Activated T-helper 2 cell treated with anti-CD3 and anti-CD28 coated beads, Interferon-gamma antibody, Interleukin-2, Interleukin-4, amounts not matched to agents 10 μg/mL and 5 μg/mL and 100 μg/mL, durations not matched to agents 14 hours and 24 hours and 36 hours (primary cell): ENCODE measurements at places on chromosomes 4 and X. TPM values are rescaled to one million over a fixed set of nuclear protein-coding genes. Genes with fewer than 3 reads are reported as not detected.

DNA sequence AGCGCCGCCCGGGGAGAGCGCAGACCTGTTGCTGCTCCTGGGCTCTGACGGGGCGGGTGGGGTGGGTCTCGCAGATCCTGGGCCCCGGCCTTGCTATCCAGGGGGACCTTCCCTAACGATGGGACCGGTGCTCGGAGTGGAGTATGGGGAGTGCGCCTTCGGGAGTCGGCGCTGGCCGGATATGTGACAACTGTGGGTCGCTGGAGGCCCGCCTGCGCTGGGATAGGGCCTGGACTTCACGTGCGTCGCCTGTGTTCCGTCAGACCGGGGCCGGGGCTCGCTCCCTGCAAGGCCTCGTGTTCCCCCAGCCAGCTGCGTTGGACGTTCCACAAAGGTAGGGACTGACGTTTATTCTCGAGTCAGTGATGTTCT, 1.3 kb downstream of the TBL1X start:
- H3K27ac ChIP-seq, result peak overlapping the region; percentile 63
- peak overlapping the region; percentile 81 for H3K4me3 ChIP-seq
- DNase-seq, result peak; percentile 16
- peaks cover 32% of the 10 kb centered on the region for H3K4me1 ChIP-seq
- H3K27me3 ChIP-seq, result no peaks in the 10 kb centered on the region
- peaks cover 36% of the 10 kb centered on the region for H3K36me3 ChIP-seq

DNA sequence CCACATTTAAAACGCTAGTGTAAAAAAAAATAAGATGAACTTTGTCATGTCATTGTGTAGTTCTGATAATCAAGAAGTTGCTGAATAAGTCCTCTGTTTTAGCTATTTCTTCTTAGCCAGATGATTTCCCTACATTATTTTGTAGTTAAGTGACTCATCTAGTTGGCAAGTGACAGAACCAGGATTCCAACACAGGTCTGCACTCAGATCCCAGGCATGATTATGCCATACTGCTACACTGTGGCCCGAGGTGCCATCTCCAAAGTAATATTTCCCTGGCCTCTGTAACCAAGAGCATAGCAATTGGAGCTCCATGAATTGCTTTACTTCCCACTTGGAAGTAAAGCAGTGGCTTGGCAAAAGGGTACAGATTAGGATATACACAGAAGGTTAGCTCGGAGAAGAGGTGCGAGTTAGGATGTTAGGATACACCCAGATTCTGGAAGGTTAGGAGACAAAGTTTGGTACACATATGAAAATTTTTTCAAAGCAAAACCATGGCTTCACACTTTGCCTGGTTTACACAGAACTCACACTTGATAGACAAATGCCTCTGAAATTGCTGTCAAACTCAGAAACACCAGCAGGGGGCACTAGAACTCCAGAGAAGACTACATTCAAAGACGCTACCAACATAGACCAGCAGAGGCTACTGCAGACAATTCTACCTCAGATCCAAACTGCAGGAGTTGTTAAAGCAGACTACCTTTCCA, 41.4 kb downstream of the SRPX2 start:
- no peak overlapping the region for H3K27ac ChIP-seq
- H3K36me3 ChIP-seq, result no peaks in the 10 kb centered on the region
- H3K27me3 ChIP-seq, result peaks cover 4% of the 10 kb centered on the region
- H3K4me3 ChIP-seq, result no peak overlapping the region

GRCh38 chrX:107171369-107172102, 34.7 kb downstream of the NUP62CL start:
- H3K36me3 ChIP-seq, result no peaks in the 10 kb centered on the region
- no peak overlapping the region for H3K4me3 ChIP-seq
- no peak for DNase-seq
- H3K27me3 ChIP-seq, result no peaks in the 10 kb centered on the region

- no peak overlapping the region for H3K4me3 ChIP-seq
- no peaks in the 10 kb centered on the region for H3K27me3 ChIP-seq
- peaks cover 3% of the 10 kb centered on the region for H3K4me1 ChIP-seq
- DNase-seq, result no peak
- no peaks in the 10 kb centered on the region for H3K36me3 ChIP-seq
These were observed 20.2 kb upstream of the CDKN2AIP start for GRCh38 chr4:183424109-183424744.

GRCh38 chr4:2393353-2394270, 24.8 kb downstream of the ZFYVE28 start:
- no peak overlapping the region for H3K27ac ChIP-seq
- no peaks in the 10 kb centered on the region for H3K36me3 ChIP-seq
- peaks cover 18% of the 10 kb centered on the region for H3K27me3 ChIP-seq
- DNase-seq, result no peak

DNA sequence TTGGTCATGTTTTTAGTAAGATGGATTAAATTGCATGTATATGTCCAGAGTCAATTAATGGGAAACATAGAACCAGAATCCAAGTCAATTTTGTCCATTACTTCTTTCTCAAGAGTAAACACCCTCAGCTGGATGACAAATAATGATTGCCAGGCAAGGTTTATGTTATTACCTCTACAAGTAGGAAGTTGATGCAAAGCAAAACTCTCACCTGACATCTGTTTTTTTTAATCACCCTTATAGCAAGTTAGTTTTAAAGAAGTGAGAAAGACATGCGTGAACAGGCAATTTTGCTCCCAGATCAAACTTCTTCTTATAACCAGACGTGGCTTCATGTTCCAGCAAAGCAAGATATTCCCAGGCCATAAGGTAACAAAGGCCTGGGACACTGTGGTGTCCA, 348.5 kb upstream of the FTHL17 start:
- no peak for DNase-seq
- no peaks in the 10 kb centered on the region for H3K27me3 ChIP-seq
- H3K4me1 ChIP-seq, result no peaks in the 10 kb centered on the region
- no peak overlapping the region for H3K4me3 ChIP-seq
- H3K36me3 ChIP-seq, result no peaks in the 10 kb centered on the region
- H3K27ac ChIP-seq, result no peak overlapping the region

Gene BMPR1B
- total RNA-seq, result not detected in 2 replicates

Gene PDGFC
- not detected in 2 replicates for total RNA-seq

Gene SATL1
- total RNA-seq, result not detected in 2 replicates

Gene PPEF1
- not detected in 2 replicates for total RNA-seq

Gene MAEA
- total RNA-seq, result 59.2 and 62.8 TPM in 2 replicates

GRCh38 chr4:152628128-152628527, 51.7 kb downstream of the TMEM154 start:
- no peak overlapping the region for H3K4me3 ChIP-seq
- no peak overlapping the region for H3K27ac ChIP-seq
- no peaks in the 10 kb centered on the region for H3K27me3 ChIP-seq
- DNase-seq, result no peak

- no peak overlapping the region for H3K27ac ChIP-seq
- H3K4me1 ChIP-seq, result no peaks in the 10 kb centered on the region
- DNase-seq, result no peak
- H3K4me3 ChIP-seq, result no peak overlapping the region
- no peaks in the 10 kb centered on the region for H3K27me3 ChIP-seq
These were observed 37.7 kb upstream of the TASL start for GRCh38 chrX:30615229-30615628.

Gene YIPF7
- total RNA-seq, result not detected in 2 replicates

Gene CXCL8
- total RNA-seq, result 19.6 and 21.6 TPM in 2 replicates

DNA sequence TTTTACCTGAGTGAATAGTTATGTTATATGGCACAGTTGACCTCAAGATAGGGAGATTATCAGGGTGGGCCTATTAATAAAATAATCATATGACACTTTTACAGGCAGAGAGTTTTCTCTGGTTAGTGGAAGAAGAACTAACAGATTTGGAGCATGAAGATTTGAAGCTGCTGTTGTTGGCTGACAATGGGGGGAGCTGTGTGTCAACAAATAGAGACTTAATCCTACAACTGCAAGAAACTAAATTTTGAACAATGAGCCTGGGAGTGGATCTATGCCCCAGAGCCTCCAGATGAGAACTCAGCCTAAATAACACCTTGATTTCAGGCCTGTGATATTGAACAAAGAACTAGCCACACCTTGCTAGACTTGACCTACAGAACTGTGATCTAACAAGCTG, 7.2 kb upstream of the CCSER1 start:
- no peak overlapping the region for H3K4me3 ChIP-seq
- H3K4me1 ChIP-seq, result no peaks in the 10 kb centered on the region
- no peaks in the 10 kb centered on the region for H3K36me3 ChIP-seq
- no peak for DNase-seq
- no peak overlapping the region for H3K27ac ChIP-seq

DNA sequence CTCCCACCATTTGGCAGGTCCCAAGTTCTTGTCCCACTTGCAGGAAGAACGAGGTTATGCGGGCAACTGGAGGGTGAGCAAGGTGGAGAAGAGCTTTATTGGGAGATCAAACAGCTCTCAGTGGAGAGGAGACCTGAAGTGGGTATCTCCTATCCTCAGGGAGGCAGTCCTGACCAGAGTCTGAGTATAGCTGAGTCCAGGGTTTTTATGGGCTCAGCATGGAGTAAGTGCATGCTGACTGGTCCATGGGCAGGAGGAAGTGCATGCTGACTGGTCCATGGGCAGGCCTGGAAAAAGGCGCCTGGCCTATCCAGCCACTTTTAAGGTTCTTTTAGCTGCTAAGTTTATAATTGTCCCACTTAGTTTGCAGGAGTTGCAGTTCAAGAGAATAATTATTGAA, 7.4 kb upstream of the HNRNPD start:
- H3K4me1 ChIP-seq, result peaks cover 5% of the 10 kb centered on the region
- no peak overlapping the region for H3K27ac ChIP-seq
- no peak overlapping the region for H3K4me3 ChIP-seq
- DNase-seq, result no peak
- peaks cover 7% of the 10 kb centered on the region for H3K27me3 ChIP-seq
- H3K36me3 ChIP-seq, result peaks cover 18% of the 10 kb centered on the region

- no peaks in the 10 kb centered on the region for H3K27me3 ChIP-seq
- no peak for DNase-seq
- no peak overlapping the region for H3K4me3 ChIP-seq
- no peaks in the 10 kb centered on the region for H3K4me1 ChIP-seq
These were observed 46.6 kb upstream of the PGRMC2 start for GRCh38 chr4:128334256-128334655.

- no peaks in the 10 kb centered on the region for H3K36me3 ChIP-seq
- DNase-seq, result no peak
- H3K27ac ChIP-seq, result no peak overlapping the region
- H3K27me3 ChIP-seq, result no peaks in the 10 kb centered on the region
- no peaks in the 10 kb centered on the region for H3K4me1 ChIP-seq
These were observed 125.9 kb upstream of the PABPC4L start for GRCh38 chr4:134327274-134328122.

GRCh38 chr4:91909963-91910362, 393.8 kb upstream of the GRID2 start:
- no peak overlapping the region for H3K27ac ChIP-seq
- H3K4me1 ChIP-seq, result no peaks in the 10 kb centered on the region
- no peak for DNase-seq
- H3K4me3 ChIP-seq, result no peak overlapping the region

- no peak overlapping the region for H3K27ac ChIP-seq
- no peaks in the 10 kb centered on the region for H3K36me3 ChIP-seq
- H3K4me3 ChIP-seq, result no peak overlapping the region
- H3K27me3 ChIP-seq, result peaks cover 44% of the 10 kb centered on the region
- no peak for DNase-seq
- H3K4me1 ChIP-seq, result peaks cover 8% of the 10 kb centered on the region
These were observed 721 bp downstream of the FAM184B start for GRCh38 chr4:17780501-17781299.

Gene RAI2
- 0.16 TPM in 2 replicates for total RNA-seq

DNA sequence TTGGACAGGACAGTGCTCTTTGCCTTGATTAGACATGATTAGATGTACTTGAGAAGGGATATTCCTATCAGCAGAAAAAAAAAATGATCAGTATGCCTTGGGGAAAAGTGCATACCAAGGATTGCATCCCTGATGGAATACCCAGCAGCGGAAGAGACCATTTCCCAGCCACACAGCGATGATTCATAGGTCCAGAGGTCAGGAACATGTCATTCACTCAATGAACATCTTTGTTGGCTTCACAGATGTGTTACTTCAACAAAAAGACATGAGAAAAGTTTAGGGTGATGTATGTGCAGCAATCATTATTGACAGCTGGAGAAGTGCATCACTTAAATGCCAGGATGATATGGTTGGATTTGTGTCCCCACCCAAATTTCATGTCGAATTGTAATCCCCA, 293.5 kb downstream of the ZNF674 start:
- H3K27me3 ChIP-seq, result peaks cover 2% of the 10 kb centered on the region
- DNase-seq, result no peak
- H3K4me3 ChIP-seq, result no peak overlapping the region
- no peak overlapping the region for H3K27ac ChIP-seq
- no peaks in the 10 kb centered on the region for H3K4me1 ChIP-seq
- no peaks in the 10 kb centered on the region for H3K36me3 ChIP-seq

DNA sequence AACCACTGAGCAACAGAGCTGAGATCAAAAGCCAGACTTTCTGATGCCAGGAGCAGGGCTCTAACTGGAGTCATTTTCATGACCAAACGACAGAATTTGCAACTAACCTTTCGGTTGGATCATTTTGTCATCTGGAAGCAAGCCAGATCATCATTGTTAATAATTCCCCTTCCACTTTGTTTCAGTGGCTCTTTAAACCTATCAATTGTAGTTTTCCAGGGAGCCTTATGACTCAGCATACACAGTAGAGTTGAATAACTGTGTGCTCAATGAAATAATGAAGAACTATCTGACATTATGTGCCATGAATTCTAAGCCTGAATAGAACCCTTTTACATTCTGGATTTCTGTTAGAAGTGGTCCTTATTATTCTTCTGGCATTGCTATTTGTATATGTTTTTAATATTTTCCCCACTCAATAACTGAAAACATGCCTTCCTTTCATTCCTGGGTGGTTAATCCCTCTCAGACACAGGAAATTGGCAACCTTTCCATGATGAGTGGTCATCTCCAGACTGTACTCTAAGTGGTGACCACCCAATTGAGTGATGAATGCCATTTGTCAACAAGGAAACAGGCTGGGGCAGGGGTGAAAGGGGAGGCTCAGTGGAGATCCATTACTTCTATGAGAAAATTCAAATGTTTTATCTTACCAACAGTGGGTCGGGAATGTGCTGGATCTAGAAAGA, 431.8 kb downstream of the BCOR start:
- H3K27me3 ChIP-seq, result no peaks in the 10 kb centered on the region
- H3K4me3 ChIP-seq, result no peak overlapping the region
- H3K36me3 ChIP-seq, result no peaks in the 10 kb centered on the region
- H3K27ac ChIP-seq, result no peak overlapping the region
- no peaks in the 10 kb centered on the region for H3K4me1 ChIP-seq
